Stimulated activated CD8-positive, alpha-beta memory T cell treated with anti-CD3 and anti-CD28 coated beads, Interleukin-7, amount 100 ng/mL, for 1 hour (primary cell): ENCODE measurements at places on chromosomes 7 and 10.

DNA sequence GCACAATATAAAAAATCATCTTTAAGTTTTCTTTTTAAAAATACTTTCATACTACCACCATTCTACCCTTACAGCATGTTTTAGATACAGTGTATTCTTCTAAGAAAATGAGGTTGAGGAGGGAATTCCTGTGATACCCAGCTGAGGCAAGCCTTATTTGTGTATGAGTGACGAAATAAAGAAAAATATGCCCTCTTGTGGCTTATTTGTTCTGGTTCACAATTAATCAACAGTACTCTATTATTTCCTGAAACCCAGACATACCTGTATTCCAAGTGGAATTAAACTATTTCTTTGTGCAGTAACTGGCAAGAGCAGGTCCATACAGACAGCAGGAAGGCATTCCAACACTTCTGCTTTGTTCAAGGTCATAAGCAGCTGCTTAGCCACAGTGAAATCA, 4.5 kb upstream of the SEMA3D start:
- no peak for DNase-seq

- no peak for DNase-seq
These were observed 159.9 kb upstream of the ADCY1 start for GRCh38 chr7:45414226-45414625.

- no peak for DNase-seq
These were observed 1214.1 kb downstream of the SORCS1 start for GRCh38 chr10:105950410-105950809.

- DNase-seq: no peak
These were observed 1.1 kb upstream of the ADRA2A start for GRCh38 chr10:111075577-111076185.

GRCh38 chr7:155003376-155004214, 671 bp upstream of the PAXIP1 start:
- peak; percentile 66 for DNase-seq

- DNase-seq: no peak
These were observed 81.9 kb downstream of the KCNMA1 start for GRCh38 chr10:77555591-77556212.
